ENCODE measurements at places on chromosomes 4 and X. TPM values are rescaled to one million over a fixed set of nuclear protein-coding genes. Genes with fewer than 3 reads are reported as not detected.

- DNase-seq: no peak
- no peaks in the 10 kb centered on the region for H3K27me3 ChIP-seq
- no peak overlapping the region for H3K27ac ChIP-seq
These were observed 56.6 kb upstream of the C4orf54 start for GRCh38 chr4:99714179-99714578.

- no peak overlapping the region for H3K4me3 ChIP-seq
- no peaks in the 10 kb centered on the region for H3K36me3 ChIP-seq
- no peak overlapping the region for H3K27ac ChIP-seq
These were observed 66.3 kb upstream of the GAB1 start for GRCh38 chr4:143270256-143270838.

DNA sequence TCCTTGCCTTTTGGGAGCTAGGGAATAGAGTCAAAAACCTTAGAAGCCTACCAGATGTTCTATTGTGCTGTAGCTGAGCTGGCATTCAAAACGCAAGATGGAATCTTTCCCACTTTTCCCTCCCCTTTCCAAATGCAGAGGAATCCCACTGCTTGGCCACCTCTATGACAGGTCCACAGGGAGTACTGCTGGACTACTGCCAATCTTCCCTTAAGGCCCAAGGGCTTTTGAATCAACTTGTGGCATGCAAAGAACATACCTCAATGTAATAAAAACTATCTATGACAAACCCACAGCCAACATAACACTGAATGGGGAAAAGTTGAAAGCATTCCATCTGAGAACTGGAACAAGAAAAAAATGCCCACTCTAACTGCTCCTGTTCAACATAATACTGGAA, 139.2 kb upstream of the AGTR2 start:
- no peak for DNase-seq
- H3K27me3 ChIP-seq: no peaks in the 10 kb centered on the region
- H3K4me1 ChIP-seq: no peaks in the 10 kb centered on the region
- H3K4me3 ChIP-seq: no peak overlapping the region
- H3K27ac ChIP-seq: no peak overlapping the region
- H3K36me3 ChIP-seq: no peaks in the 10 kb centered on the region

DNA sequence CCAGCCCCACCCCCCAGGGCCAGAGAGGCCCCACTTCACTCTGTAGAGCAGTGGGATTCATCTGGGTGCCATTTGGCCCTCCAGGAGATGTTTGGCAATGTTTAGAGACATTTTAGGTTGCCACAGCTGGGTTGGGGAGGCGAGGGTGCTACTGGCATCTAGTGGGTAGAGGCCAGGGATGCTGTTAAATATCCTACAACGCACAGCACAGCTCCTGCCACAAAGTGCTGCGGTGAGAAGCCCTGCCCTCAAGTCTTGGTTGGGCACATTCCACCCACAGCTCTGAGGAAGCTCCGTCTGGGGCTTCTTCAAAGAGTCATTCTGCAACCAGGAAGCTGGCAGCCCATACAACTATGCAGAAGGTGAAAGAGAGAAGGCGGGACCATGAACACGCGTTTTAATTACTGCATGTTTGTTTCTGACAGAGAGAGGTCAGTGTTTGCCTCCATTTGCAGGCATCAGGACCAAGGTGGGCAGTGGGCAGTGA, 48.1 kb upstream of the FAM9C start:
- no peak overlapping the region for H3K4me3 ChIP-seq
- no peaks in the 10 kb centered on the region for H3K36me3 ChIP-seq
- H3K27ac ChIP-seq: no peak overlapping the region
- H3K27me3 ChIP-seq: no peaks in the 10 kb centered on the region
- no peaks in the 10 kb centered on the region for H3K4me1 ChIP-seq
- no peak for DNase-seq

GRCh38 chr4:8939840-8940742, 68.5 kb upstream of the HMX1 start:
- no peak overlapping the region for H3K4me3 ChIP-seq
- DNase-seq: no peak
- H3K4me1 ChIP-seq: no peaks in the 10 kb centered on the region

- H3K27me3 ChIP-seq: no peaks in the 10 kb centered on the region
- H3K4me3 ChIP-seq: no peak overlapping the region
- no peaks in the 10 kb centered on the region for H3K4me1 ChIP-seq
- H3K36me3 ChIP-seq: no peaks in the 10 kb centered on the region
- no peak overlapping the region for H3K27ac ChIP-seq
These were observed 58.5 kb downstream of the SLC2A9 start for GRCh38 chr4:9962611-9963314.

- H3K27ac ChIP-seq: no peak overlapping the region
- H3K27me3 ChIP-seq: no peaks in the 10 kb centered on the region
- no peak for DNase-seq
- no peaks in the 10 kb centered on the region for H3K36me3 ChIP-seq
- no peaks in the 10 kb centered on the region for H3K4me1 ChIP-seq
- no peak overlapping the region for H3K4me3 ChIP-seq
These were observed 534.1 kb upstream of the GALNTL6 start for GRCh38 chr4:171279131-171279530.

DNA sequence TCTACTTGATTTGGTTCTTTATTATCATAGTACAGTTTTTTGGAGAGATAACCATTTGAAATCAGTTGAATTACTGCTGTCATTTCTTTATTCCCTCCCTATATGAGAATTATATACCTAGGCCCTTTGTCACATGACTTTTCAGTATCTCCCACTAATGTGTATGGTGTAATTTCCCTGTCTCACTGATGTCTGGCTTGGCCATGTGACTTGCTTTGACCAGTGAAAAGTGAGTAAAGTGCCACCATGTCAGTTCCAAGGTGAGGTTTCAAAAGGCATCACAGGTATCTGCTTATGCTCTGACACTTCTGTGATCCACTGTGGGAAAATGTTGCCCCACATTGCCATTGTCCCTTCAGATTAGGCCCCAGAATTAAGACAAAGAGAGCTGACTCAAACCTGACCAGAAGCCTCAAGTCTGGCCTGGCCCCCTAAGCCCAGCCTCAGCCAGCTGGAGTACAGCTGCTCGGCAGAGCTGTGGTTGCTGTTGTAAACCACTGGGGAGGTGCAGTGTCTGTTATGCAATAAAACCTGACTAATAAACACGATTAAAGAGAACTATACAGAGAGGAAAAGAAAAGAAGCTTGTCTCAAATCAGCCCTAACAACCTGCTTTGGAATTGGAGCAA, 27.5 kb downstream of the SETD7 start:
- H3K36me3 ChIP-seq: no peaks in the 10 kb centered on the region
- no peaks in the 10 kb centered on the region for H3K4me1 ChIP-seq
- H3K27me3 ChIP-seq: no peaks in the 10 kb centered on the region
- H3K27ac ChIP-seq: no peak overlapping the region
- peak; percentile 63 for DNase-seq
- no peak overlapping the region for H3K4me3 ChIP-seq

GRCh38 chr4:176611951-176612350, 180.8 kb downstream of the VEGFC start:
- no peaks in the 10 kb centered on the region for H3K27me3 ChIP-seq
- no peak overlapping the region for H3K4me3 ChIP-seq
- H3K36me3 ChIP-seq: no peaks in the 10 kb centered on the region
- H3K4me1 ChIP-seq: no peaks in the 10 kb centered on the region

- no peaks in the 10 kb centered on the region for H3K36me3 ChIP-seq
- no peak overlapping the region for H3K27ac ChIP-seq
- H3K4me1 ChIP-seq: no peaks in the 10 kb centered on the region
- no peak overlapping the region for H3K4me3 ChIP-seq
- H3K27me3 ChIP-seq: no peaks in the 10 kb centered on the region
These were observed 38.3 kb upstream of the MMAA start for GRCh38 chr4:145580906-145581305.

DOK7 gene
- not detected for total RNA-seq

HAND2 gene
- 23.6 TPM for total RNA-seq

TMPRSS11D gene
- total RNA-seq: not detected

MAOB gene
- 53.8 TPM for total RNA-seq

NPY5R gene
- total RNA-seq: not detected

CTBP1 gene
- total RNA-seq: 193 TPM

FAT4 gene
- 12.6 TPM for total RNA-seq

SLAIN2 gene
- total RNA-seq: 20.0 TPM

BTC gene
- 3.0 TPM for total RNA-seq

Measured in uterus (tissue), 4 donors.